Effector memory CD8-positive, alpha-beta T cell (primary cell): ENCODE measurements at places on chromosomes 7 and 10.

DNA sequence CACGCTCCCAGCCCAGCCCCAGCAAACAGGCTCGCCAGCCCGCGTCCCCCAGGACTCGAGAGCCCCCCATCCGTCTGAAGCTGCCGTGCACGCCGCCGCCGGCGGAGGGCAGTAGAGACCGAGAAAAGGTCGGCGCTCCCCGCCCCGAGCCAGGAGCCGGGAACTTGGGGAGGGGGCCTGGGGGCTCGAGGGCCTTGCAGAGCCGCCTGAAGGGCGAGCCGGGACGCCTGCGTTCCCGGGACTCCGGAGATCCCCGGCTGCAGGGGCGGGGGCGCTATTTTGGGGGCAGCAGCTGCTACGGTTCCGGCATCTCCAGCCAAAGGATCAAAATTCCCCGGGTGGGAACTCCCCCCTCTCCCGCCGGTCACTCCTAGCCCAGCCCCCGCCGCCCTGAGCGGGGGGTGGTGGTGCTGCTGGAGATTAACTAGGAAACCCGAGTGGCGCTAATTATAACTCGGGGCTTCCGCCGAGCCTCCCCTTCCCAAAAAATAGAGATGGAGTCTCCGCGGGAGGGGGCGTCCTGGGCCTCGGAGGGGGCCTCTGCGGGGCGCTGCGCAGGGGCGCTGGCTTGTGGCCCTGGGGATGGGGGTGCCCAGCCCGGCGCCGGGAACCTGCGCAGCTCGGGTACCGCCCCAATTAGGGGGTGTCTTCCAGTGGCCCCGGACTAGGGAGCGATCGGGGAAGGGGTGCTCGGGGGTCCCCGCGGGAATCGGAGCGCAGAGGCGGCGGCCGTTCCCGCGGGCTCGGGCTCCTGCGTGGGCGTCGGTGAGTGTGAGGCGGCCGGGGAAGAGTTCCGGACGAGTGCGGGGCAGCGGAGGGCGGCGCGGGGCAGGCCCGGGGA, 608 bp downstream of the ACHE start:
- DNase-seq: peak; percentile 63

DNA sequence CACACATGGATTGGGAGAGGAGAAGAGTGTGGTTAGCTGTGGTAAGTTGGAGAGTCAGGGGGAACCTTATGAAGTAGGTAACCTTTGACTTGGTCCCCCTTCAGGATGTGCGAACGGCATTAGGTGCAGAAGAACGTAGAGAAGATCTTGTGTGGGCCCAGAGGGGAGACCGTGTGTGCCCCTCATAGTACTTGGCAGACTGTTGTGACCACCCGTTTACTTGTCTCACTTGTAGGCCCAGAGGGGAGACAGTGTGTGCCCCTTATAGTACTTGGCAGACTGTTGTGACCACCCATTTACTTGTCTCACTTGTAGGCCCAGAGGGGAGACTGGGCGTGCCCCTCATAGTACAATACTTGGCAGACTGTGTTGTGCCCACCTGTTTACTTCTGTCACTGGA, 2.6 kb downstream of the GTPBP4 start:
- no peak for DNase-seq

DNA sequence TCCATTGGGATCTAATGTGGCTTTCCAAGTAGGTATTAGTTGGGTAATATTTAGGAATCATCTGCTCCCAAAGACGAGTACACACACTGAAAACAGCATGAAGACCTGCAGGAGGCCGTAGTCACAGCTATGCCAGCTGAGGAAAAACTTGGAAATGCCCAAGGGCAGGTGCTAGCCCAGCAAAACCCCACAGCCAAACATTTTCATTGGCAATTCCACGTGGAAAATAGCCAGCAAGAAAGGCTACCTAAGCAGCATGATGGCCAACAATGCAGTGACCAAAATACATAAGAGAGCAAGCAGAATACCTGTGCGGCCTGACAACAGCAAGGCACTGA, 32.7 kb downstream of the DOCK4 start:
- no peak for DNase-seq

GRCh38 chr7:157483971-157484410, 147.2 kb downstream of the DNAJB6 start:
- DNase-seq: no peak

GRCh38 chr10:100483876-100484666, 21.3 kb downstream of the WNT8B start:
- DNase-seq: no peak

- no peak for DNase-seq
These were observed 15.2 kb downstream of the CACNA2D1 start for GRCh38 chr7:82428186-82428961.

DNA sequence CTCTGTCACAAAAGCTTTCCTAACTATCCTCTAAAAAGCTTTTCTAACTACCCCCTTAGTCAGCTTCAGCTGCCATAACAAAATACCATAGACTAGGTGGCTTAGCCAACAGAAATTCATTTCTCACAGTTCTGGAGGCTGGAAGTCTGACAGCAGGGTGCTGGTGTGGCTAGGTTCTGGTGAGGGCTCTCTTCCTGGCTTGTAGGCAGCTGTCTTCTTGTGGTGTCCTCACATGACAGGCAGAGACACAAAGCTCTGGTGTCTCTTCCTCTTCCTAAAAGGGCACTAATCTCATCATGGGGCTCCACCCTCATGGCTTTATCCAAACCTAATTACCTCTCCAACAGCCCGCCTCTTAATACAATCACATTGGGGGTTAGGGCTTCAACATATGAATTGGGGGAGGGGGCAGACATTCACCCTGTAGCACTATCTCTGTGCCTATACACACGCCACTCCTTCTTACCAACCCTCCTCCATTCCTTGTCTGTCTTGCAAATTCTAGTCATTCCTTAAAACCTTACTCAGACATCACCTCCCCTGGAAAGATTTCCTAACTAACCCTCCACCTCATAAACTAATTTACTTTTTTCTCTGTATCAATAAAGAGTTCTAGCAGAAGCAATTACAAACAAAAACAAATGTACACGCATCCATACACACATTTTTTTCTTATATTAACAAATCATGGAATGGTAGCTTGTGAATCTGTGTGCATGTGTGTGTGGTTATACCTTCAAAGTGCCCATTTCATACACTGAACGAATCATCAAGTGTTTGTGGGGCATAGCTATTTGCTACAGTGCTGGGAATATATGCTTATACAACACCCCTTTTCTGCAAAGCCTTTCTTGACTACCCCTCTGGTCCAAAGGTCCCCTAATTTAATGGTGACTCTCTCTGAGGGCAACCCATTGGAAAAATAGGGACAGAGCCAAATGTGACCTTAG, 26.4 kb downstream of the RHOBTB1 start:
- DNase-seq: no peak

DNA sequence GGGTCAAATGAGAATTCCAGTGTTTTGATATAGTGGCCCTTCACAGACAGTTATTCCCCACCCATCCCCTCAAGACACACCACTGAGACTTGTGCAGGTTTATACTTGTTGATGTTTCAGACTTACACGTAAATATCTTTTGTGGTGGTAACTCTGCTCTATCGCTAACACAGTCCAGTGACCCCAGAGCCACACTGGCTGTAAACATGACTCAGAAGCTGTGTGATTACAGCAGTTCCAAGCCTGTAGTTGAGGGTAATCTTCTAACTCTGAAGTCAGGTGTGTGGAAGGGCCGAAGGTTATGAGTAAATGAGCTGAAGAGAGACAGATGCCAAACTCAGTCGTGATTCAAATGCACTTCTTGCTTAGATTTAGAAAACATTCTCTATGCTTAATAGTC, 19.4 kb downstream of the NOBOX start:
- no peak for DNase-seq

- DNase-seq: peak; percentile 71
These were observed 1.2 kb upstream of the PFKFB3 start for GRCh38 chr10:6201516-6201975.

GRCh38 chr10:55378196-55378595, 577.2 kb upstream of the PCDH15 start:
- no peak for DNase-seq

DNA sequence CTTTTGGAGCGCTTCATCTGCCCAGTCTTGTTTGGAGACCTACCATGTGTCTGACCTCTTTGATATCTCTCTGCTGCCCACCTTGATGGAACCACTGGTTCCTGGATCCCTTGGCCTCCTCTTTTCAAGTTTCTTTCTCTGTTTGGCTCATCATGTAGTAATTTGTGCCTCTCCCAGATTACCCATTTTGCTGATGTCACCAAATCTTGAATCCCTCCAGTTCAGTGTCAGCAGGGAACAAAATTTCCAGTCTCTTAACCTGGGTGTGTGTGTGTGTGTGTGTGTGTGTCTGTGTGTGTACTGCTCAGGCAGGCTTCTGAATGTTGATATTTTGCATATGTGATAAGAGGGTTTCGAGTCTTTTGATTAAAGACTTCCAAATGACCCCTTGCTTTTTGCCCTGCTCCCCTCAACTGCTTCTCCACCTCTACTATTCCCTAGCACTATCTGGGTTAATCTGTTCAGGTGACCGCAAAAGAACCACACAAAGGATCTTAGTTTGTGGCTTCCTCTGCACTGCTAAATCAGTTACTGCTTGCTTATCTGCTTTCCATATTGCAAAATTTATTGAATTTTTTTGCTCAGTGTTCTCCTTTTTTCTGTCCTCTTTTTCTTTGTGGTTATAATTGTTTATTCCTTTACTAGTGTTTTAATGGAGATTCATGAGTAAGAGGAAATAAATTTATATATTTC, 25.7 kb downstream of the MYO3A start:
- no peak for DNase-seq
